ENCODE measurements at places on chromosomes 3 and 15. TPM values are rescaled to one million over a fixed set of nuclear protein-coding genes. Genes with fewer than 3 reads are reported as not detected.

The KCNAB1 gene
- not detected for total RNA-seq

The CCDC54 gene
- not detected for total RNA-seq

The IL17RD gene
- 1.0 TPM for total RNA-seq

The CPEB1 gene
- total RNA-seq, result 0.17 TPM

The ABCC5 gene
- 19.1 TPM for total RNA-seq

The RBMS3 gene
- 33.1 TPM for total RNA-seq

The GPR149 gene
- not detected for total RNA-seq

The UTS2B gene
- total RNA-seq, result not detected

The CAPN3 gene
- total RNA-seq, result 0.69 TPM

The PLA2G4B gene
- total RNA-seq, result 1.8 TPM

The GOLGA6D gene
- not detected for total RNA-seq

The CCR9 gene
- not detected for total RNA-seq

The THOC7 gene
- total RNA-seq, result 50.6 TPM

The ZBED2 gene
- total RNA-seq, result under 0.01 TPM

The SPESP1 gene
- 2.6 TPM for total RNA-seq

The EPHB3 gene
- 0.09 TPM for total RNA-seq

The CCDC174 gene
- total RNA-seq, result 6.3 TPM

The MBD4 gene
- 33.7 TPM for total RNA-seq

The ZNF280D gene
- total RNA-seq, result 29.6 TPM

The LINGO1 gene
- total RNA-seq, result 0.09 TPM

The UBA5 gene
- total RNA-seq, result 20.8 TPM

The NR2E3 gene
- 0.22 TPM for total RNA-seq

The CX3CR1 gene
- total RNA-seq, result not detected

The CLDN11 gene
- total RNA-seq, result 90.1 TPM

The HYAL1 gene
- 7.6 TPM for total RNA-seq

The ACVR2B gene
- 5.6 TPM for total RNA-seq

The ADGRG7 gene
- not detected for total RNA-seq

The GHSR gene
- not detected for total RNA-seq

The FETUB gene
- not detected for total RNA-seq

The LRTM1 gene
- not detected for total RNA-seq

The FAM81A gene
- total RNA-seq, result 0.09 TPM

The DUOXA2 gene
- not detected for total RNA-seq

The PLXNB1 gene
- total RNA-seq, result 17.4 TPM

The STRIT1 gene
- total RNA-seq, result not detected

The MYH15 gene
- total RNA-seq, result 0.09 TPM

The NRROS gene
- 8.5 TPM for total RNA-seq

The PLCH1 gene
- total RNA-seq, result not detected

The DPPA2 gene
- total RNA-seq, result not detected

The SEMA3B gene
- 0.54 TPM for total RNA-seq

The TEX55 gene
- total RNA-seq, result not detected

The TRIM42 gene
- not detected for total RNA-seq

The PLSCR2 gene
- total RNA-seq, result not detected

The FSTL1 gene
- total RNA-seq, result 170 TPM

The SATB1 gene
- 3.9 TPM for total RNA-seq

The IMPG2 gene
- total RNA-seq, result 0.69 TPM

The KBTBD13 gene
- total RNA-seq, result not detected

The SOX14 gene
- not detected for total RNA-seq

The SAMMSON gene
- total RNA-seq, result not detected

The NAA50 gene
- total RNA-seq, result 142 TPM

The ROPN1 gene
- total RNA-seq, result not detected

The AHSG gene
- 0.09 TPM for total RNA-seq

The PIK3CA gene
- total RNA-seq, result 39.4 TPM

The CP gene
- 0.54 TPM for total RNA-seq

The CHRNA3 gene
- total RNA-seq, result not detected

The CD200 gene
- total RNA-seq, result 4.7 TPM

The TRH gene
- total RNA-seq, result not detected

The MEIS2 gene
- 12.2 TPM for total RNA-seq

The TTC23 gene
- 7.9 TPM for total RNA-seq
